ENCODE measurements at places on chromosomes 7 and 10.

- no peak for DNase-seq
Measured at GRCh38 chr10:71694039-71694501, 25.5 kb downstream of the C10orf105 start.

DNA sequence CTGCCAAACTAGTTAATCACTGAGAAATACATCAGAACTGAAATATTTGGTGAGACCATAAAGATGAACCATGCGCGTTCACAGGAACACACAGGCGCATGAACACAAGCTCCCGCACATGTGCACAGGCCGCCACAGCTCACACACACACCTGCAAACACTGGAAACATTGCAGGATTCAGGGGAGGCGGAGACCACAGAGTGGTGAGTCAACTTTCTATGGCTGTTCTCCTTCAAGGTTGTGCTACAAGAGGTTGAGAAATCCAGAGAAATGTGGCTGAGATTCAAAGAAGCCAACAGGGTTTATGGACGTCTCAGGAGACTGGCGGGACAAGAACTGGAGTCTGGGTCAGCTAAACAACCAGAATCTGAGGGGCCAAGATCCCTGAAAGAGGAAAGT, 17.8 kb downstream of the ESYT2 start:
- peak; percentile 45 for DNase-seq

DNA sequence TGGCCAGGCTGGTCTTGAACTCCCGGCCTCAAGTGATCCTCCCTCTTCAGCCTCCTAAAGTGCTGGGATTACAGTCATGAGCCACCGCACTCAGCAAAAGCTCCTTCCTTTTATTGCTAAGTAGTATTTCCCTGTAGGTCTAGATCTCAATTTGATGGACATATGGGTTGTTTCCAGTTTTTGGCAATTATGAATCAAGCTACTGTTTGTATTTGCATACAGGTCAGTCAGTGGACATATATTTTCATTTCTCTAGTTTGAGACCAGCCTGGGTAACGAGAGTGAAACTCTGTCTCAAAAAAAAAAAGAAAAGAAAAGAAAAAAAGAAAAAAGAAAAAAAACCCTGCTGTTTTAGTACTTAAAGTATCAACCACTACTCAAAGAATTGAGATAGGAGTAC, 6.4 kb upstream of the PRKRIP1 start:
- no peak for DNase-seq

DNA sequence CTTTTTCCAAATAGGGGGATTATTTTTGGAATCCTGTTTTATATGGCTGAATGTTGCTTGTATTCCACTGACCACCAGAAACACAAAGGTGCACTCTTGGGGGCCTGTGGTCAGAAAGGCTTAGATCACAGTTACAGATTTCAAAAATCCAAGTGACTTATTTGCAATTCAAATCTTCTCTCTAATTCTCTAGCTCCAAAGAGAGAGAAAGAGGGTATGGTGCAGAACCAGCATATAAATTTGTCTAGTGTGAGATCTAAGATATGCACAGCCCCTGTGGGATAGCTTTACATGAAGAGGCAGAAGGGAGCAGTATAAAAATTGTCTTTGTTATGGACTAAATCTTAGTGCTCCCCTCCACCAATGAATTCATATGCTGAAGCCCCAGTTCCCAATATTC, 1121.7 kb upstream of the CELF2 start:
- no peak for DNase-seq

- no peak for DNase-seq
Measured at GRCh38 chr10:95860166-95860940, 47.4 kb upstream of the CC2D2B start.

GRCh38 chr10:77636967-77637531, 559 bp downstream of the KCNMA1 start:
- no peak for DNase-seq

DNA sequence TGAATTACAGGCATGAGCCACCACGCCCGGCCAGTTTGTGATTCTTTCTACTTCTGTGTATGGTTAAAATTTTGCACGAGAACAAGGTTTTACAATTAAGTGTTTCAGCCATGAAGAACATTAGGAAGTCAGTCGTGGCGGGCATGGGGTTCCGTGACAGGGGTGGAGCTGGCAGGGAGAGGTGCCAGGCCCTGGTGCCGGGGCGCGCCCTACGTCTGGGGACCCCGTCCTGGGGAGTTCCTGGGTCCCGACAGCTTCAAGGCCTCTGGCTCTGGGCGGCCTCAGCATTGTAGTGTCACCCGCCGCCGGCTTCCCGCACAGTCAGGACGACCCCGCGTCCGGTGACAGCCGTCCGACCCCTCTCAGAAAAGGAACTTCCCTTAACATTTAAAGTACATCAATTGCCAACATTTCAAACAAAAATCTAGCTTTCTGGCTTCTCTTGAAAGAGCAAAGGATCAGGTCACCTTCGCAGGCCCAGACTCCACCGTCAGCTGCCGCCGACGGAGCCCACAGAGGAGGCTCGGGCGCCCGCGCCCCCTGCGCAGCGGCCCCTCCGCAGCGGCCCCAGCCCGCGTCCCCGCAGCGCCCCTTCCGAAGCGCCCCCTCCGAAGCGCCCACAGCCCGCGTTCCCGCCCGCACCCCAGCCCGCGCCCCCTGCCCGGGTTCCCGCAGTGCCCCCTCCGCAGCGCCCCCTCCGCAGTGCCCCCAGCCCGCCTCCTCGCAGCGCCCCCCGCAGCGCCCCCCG, 23.2 kb upstream of the MKI67 start:
- no peak for DNase-seq

- DNase-seq: peak; percentile 51
Measured at GRCh38 chr7:142352543-142352942, 94.7 kb upstream of the PRSS58 start.

DNA sequence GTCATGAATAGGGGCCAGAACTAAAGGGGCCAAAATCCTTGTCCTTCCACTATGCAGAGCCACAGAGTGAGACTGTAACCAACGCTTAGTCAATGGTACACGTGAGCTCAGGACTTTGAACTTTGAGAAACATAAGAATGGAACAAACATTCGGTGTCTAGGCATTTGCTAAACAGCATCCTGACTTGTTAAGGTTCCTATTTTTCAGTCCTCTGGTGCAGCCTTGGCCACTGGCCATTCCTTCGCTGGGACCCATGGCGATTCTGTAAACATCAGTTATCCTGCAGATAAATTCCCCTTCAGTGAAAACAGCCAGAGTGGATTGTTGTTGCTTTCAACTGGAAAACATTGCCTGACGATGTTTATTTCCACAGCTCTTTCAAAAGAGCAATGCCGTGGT, 266.8 kb downstream of the SORCS1 start:
- DNase-seq: no peak

GRCh38 chr10:50347394-50347802, 96.1 kb upstream of the ASAH2 start:
- DNase-seq: no peak

- DNase-seq: no peak
Measured at GRCh38 chr7:132758986-132759385, 182.7 kb upstream of the PLXNA4 start.

DNA sequence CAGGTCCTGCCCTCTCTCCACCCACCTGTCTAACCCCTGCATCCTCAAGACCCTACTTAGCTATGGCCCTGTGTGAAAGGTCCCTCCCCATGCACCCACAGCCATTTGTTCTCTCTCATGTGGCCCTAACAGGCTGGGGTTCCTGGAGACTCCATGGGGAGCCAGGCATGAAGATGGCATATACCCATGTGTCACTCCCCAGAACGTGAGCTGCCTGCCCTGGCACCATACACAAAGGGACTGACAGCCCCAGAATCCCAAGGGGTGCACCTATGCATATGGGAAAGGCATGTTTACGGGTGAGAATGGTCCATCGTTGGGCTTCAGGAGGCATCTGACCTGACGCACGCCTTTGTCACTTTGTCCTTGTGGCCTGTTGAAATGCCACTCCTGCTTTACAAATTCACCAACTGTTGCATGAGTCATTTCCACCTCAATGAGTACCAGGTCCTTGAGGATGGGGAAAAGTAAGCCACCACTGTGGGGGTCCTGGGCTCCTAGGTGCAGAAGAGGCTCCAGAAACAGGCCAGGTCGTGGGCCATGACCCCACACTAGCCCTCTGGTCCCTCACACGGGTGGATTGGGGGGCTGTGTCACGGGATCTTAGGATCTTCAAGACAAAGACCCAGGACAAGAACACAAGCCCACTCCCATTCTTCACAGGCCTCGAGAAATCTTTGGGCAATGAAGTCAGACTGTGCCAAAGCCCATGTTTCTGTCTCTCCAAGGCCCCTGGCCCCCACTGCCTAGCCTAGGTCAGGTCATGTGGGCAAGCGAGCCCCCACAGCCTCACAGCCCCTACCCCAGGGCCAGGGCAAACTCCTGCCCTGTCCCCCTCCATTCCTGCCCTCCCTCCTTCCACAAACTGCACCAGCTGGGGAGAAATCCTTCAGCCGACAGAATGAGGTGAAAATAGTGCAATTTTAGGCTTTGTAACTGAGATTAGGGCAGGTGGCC, 8.6 kb downstream of the GPRIN2 start:
- DNase-seq: no peak

GRCh38 chr10:104806801-104807200, 165.7 kb downstream of the SORCS3 start:
- DNase-seq: no peak

DNA sequence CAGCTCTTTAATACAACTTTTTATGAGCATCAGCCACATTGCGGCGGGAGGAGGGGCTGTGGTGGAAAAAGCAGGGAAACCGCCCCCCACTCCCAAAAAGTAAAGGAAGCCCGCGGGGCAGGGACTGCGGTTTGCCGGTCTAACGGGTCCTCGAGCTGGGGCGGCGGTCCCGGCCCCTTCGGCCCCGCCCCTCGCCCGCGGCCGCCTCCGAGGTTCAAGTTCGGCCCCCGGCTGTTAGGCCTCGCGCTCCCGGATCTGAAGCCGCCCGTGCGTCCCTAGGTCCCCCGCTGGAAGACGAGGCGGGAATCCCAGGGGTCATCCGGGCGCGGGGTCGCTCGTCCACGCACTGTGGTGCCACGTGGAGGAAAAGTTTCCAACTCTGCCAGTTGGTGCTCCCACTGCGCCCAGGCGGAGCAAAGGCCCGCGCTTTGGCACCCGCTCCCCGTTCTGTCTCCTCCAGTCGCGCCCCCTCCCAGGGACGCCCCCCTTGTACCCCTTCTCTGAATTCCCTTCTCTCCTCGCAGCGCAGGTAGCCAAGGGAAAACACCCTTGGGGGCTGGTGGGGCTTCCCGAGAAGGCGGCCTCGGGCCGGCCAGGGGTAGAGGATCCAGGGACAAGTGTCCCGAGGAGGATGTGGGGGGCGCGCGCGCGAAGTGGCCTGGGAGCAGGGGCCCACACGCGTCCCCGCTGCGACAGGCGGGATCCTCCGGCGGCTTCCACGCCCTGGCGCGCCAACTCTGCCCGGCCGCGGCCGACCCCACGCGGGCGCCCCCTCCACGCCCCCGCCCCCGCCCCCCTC, 798 bp upstream of the AUTS2 start:
- DNase-seq: no peak

GRCh38 chr10:101060036-101060950, 1.5 kb upstream of the KAZALD1 start:
- peak; percentile 86 for DNase-seq

Measured in CD4-positive, alpha-beta T cell (primary cell).